ENCODE measurements at places on chromosomes 11 and 22.

GRCh38 chr11:57638005-57638781 lies 11.5 kb downstream of the YPEL4 start:
- peak; percentile 98 for DNase-seq
- no peaks in the 10 kb centered on the region for H3K27me3 ChIP-seq
- peaks cover 41% of the 10 kb centered on the region for H3K4me1 ChIP-seq
- peak overlapping the region; percentile 95 for H3K4me3 ChIP-seq

GRCh38 chr11:114571712-114572111 lies 12.0 kb upstream of the NXPE1 start:
- H3K36me3 ChIP-seq, result no peaks in the 10 kb centered on the region
- no peaks in the 10 kb centered on the region for H3K27me3 ChIP-seq
- no peak overlapping the region for H3K27ac ChIP-seq
- no peak for DNase-seq
- H3K4me1 ChIP-seq, result no peaks in the 10 kb centered on the region

DNA sequence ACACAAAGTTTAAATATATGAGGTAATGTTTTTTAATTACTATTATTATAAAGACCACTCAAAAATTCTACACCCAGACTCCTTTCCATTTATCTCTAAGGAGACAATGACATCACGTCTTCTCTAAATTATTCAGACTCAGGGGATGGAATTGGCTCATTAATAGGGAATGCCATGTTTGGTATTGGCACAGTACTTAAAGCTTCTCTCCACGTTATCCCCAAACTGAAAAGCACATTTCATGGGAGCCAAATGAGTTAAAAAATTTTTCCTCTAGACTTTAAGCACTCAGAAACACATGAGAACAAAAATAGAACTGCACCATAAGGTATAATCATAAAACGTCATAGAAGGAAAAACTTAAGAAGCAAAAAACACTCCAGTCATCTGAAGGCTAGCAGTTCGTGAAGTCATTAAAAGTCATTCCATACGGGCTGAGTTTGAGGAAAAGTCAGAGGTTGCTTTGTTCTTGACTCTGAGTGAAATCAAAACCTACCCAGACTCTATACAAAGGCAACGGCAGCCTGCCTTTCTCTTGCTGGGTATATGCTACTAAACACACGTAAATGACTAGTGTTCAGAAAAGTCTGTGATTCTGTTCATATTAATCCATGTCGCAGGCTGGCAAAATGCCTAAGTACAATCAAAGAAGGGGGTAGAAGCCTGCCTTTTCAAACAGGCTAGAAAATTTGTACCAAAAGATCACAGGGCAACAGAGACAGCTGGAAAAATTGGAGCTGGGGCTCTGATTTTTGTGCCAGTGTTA lies 8.7 kb upstream of the MPPED2 start:
- H3K27me3 ChIP-seq, result no peaks in the 10 kb centered on the region
- peaks cover 3% of the 10 kb centered on the region for H3K4me1 ChIP-seq
- peak; percentile 91 for DNase-seq

- H3K27ac ChIP-seq, result no peak overlapping the region
- H3K27me3 ChIP-seq, result peaks cover 19% of the 10 kb centered on the region
- peaks cover 8% of the 10 kb centered on the region for H3K4me1 ChIP-seq
These were observed 302.1 kb upstream of the B3GAT1 start for GRCh38 chr11:134714021-134714656.

DNA sequence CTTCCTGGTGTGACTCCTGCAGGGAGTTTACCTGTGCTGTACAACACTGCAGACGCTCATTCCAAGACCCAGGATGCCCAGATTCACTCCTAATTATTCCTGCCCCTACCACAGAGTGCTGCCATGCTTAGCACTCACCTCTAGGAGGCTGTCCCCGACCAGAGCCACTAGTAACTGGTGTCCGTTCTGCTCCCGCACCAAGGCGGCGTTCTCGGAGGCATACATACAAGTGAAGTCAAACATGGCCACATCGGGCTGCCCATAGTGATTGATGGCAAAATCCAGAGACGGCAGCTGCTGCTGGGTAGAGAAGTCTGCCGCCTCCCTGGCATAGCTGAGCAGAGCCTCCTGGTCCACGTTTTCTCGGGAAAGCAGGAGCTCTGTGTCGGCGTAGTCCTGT lies 122.3 kb upstream of the BID start:
- H3K4me3 ChIP-seq, result no peak overlapping the region
- H3K27ac ChIP-seq, result peak overlapping the region; percentile 80
- peaks cover 54% of the 10 kb centered on the region for H3K36me3 ChIP-seq
- no peaks in the 10 kb centered on the region for H3K27me3 ChIP-seq
- peaks cover 17% of the 10 kb centered on the region for H3K4me1 ChIP-seq
- DNase-seq, result peak; percentile 86

DNA sequence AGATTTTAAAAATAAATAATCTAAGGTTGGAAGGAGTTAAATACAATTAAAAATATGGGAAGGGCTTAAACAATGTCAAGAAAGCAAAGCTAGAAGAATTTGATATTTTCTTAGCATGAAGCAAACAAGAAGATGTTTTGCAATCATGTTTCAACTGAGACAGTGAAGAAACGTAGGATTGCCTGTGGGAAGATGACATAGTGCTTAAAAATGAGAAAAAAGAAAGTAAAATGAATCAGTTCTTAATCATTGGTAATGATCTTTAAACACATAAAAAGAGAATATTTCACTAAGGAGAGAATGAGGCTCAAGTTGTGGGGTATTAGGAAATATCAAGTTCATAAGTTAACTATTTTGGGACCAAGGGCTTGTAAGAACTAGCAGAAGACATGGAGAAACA lies 855.0 kb downstream of the METTL15 start:
- no peak overlapping the region for H3K4me3 ChIP-seq
- H3K4me1 ChIP-seq, result no peaks in the 10 kb centered on the region
- no peak for DNase-seq
- no peaks in the 10 kb centered on the region for H3K36me3 ChIP-seq
- no peaks in the 10 kb centered on the region for H3K27me3 ChIP-seq
- H3K27ac ChIP-seq, result no peak overlapping the region

DNA sequence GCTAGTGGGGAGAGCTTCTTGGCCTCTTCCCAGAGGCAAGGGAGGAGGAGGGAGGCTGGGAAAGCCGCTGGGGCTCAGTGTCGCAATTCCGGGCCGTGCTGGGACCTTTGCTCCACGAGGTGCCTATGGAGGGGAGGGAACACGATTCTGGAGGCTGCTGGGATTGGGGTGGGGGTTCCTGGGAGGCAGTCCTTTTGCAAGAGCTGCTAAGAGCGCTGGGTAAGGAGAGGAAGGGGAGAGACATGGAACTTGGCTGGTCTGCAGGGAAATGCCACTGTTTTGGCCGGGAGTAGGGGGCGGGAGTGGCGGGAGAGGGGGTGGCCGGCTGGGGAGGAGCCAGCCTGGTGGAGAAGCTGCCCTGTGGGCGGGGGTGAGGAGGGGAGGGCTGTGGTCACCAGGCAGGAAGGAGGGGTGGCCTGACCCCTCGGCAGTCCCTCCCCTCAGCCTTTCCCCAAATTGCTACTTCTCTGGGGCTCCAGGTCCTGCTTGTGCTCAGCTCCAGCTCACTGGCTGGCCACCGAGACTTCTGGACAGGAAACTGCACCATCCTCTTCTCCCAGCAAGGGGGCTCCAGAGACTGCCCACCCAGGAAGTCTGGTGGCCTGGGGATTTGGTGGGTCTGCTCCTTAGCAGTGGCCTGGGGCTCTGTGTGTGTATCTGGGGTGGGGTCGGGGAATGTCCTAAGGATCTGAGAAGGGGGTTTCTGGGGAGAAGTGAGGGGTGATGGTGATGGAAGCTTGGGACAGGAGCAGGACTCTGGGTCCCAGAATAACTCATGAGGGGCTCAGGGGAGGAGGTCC lies at the start of gene NR1H3:
Gene NR1H3, plus strand, starts transcription at position 480 of the 800 bp plus-strand sequence. CDS start 1,221 bp downstream, outside the sequence.
- H3K4me1 ChIP-seq, result peaks cover 58% of the 10 kb centered on the region
- no peaks in the 10 kb centered on the region for H3K27me3 ChIP-seq
- H3K4me3 ChIP-seq, result peak within 1 kb of the TSS; percentile 9
- peak within 1 kb of the TSS; percentile 50 for H3K27ac ChIP-seq
- peaks cover 5% of the 10 kb centered on the region for H3K36me3 ChIP-seq
